ENCODE measurements at places on chromosomes 7 and 10.

DNA sequence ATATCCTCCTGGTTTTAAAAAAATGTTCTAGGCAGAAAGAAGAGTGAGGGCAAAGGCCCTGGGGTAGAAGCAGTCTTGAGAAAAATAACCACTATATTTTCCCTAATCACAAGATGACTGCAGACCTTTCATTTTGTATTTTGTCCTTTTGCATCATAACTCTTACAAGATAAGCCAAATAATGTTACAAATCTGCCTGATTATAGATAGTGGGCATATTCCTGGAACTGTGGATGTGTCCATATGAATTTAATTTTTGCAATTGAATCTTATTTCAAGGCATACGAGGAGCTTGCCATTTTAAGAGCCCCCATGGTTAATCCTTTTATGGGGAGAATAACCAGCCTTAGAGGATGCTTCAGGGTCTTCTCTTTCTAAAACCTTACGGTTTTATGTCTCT is 102.7 kb downstream of the ADRA2A start:
- DNase-seq = no peak

GRCh38 chr7:146004805-146005204 is 111.8 kb upstream of the CNTNAP2 start:
- DNase-seq = no peak

DNA sequence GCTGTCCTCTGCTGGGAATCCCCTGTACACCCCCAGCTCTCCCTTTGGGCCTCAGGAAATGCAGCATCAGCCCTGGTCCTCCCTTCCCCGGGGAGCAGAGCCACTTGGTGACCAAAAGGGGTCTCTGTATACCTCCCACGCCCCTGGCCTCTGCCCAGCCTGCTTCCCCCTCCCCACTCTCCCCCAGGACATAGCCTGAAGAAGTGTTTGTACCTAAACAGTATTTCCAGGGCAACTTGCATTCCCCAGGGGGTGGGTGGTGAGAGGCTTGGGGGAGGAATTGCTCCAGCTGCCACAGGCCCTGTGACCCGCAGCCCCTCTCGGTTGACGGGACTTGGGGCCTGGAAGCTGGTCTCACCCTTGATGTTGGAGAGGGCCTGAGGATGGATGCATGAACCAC is 39.3 kb downstream of the TMEM270 start:
- no peak for DNase-seq

GRCh38 chr7:95822717-95823116 is 50.4 kb downstream of the DYNC1I1 start:
- DNase-seq = no peak

DNA sequence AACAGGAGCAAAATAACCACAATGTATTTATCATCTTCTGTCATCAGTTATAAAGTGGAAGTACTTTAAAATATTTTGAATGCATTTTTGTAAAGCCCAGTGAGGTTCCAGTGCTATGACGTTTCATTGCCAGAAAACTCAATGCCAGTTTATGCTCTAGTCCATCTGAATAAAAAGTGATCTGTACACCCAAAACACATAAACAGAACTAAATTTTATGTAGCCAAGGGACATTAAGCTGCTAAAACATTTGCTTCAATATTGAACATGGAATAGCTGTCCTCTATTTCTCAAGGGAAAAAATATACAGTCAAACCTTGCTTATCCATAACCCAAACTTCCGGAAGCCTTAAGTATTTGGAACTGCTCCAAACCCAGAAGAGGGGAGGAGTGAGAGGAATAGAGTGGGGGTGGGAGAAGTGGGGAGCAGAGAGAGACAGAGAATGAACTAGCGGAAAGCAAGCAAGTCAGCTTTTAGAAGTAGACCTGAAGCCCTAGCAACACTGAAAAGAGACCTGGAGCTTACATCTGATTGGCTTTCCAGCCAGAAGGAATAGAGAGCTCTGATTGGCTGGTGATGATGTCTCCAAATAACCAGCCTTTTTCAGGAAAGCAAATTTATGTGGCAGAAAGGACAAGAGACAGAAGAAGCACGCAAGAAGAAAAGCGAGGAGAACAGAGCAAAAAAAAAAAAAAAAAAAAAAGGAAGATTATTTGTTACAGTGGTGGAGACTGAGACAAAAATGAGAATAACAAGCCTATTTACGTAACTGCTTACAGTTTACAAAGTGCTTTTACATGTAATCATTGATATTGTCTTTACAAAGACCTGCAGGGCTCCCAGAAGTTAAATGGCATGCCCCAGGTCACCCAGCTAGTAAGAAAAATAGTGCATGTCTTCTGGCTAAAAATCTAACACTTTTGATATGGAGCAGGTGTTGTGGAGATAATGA is 196.0 kb downstream of the RNLS start:
- no peak for DNase-seq

GRCh38 chr7:82175319-82175718 is 268.3 kb downstream of the CACNA2D1 start:
- DNase-seq = no peak

DNA sequence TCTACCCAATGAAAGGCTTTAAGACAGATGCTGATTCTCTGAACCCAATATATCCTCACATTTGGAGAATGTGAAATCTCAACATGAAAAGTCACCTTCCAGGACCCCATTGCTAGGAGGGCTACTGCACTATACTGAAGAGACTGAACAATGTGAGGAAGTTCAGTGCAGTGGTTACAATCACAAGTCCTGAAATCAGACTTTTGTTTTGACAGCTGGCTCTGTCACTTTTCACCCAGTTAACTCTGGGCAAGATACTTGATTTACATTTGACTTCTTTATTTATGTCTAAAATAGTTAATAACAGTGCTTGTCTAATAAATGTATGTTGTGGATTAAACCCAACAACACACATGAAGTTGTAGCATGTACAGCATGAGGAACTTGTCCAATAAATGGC is 14.8 kb upstream of the VWDE start:
- DNase-seq = no peak

DNA sequence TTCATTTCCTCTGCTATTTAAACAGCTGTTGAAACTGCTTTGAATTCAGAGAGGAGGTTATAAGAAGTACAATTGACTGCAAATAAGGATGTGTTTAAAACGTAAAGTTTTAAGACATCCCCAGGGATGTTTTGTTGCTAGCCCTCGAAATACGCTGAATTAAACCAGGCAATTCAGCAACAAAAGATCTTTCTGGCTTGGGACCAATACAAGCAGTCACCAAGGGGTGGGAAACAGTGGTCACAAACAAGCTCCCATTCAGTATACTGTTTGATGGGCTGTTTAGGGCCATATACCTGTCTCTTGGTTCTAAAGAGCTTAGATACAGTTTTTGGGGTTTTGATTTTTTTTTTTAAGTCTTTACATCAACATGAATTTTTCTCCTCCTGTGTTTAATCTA is 446.3 kb upstream of the POT1 start:
- DNase-seq = no peak

GRCh38 chr10:110009736-110010475 is 2.1 kb downstream of the ADD3 start:
- DNase-seq = no peak

DNA sequence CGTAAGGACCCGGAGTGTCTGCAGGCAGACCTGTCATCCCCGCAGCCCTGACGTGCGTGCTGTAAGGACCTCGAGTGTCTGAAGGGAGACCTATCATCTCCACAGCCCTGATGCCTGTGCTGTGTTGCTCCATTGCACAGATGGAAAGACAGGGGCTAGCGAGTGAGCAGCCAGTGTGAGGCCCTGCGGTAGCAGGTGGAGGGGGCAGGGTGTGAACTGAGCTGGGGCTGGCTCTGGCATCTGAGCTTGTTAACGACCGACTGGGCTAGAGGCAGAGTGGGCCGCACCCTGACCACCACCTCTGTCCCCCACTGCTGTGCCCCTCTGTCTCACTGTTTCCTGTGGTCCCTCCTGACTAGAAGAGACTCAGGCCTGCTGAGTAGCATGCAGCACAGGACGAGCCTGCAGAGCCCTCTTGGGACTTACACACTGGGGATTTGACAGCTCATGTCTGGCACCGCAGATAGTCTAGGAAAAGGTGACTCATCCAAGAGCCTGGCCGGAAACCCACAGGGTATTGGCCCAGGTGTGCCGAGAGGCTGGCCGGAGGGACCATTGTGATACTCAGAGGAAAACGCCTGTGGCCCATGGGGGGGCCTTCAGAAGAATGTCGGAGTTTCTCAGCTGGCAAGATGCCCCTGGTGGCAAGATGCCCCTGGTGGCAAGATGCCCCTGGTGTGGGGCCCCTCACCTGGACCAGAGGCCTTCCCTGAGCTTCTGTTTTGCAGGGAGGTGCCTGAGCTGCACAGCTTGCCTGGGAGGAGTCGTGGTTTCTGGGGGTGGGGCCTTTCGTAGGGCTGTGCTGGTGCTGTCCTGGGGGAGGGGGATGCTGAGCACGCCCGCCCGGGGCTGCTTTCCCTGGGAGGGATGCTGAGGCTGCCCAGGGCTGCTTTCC is 34.3 kb downstream of the INPP5A start:
- no peak for DNase-seq

DNA sequence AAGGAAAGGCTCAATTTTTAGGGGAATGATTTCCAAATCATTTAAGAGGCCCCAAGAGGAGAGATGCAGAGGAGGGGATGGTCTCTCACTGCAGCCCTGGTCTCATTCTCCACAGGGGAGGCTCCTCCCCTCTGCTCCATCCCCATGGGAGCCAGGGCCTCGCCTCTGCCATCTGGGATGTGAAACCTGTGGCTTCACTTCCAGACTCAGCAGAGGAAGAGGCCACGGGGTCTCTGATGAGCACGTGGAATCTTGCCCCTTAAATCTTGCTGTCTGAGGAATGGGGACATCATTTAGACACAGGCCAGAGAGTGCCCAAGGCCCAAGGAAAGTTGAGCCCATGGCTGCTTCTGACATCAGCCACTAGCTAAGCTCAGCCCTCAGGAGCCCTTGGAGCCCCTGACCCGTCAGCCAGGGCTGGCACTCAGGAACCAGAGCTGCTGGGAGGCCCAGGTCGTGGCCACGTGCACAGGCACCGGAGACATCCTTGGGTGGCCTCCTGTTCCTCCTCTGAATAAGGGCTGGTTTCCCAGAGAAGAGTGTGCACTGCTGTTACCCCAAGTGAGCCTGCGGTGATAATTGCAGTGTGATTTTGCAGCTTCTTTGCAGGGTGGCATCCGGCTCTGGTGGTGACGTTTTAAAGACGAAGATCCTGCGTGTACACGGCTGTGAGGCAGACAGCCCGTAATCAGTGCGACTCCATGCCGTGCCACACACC is 50.5 kb downstream of the VIPR2 start:
- DNase-seq = no peak

GRCh38 chr10:57165671-57166070 is 804.6 kb upstream of the ZWINT start:
- DNase-seq = no peak

DNA sequence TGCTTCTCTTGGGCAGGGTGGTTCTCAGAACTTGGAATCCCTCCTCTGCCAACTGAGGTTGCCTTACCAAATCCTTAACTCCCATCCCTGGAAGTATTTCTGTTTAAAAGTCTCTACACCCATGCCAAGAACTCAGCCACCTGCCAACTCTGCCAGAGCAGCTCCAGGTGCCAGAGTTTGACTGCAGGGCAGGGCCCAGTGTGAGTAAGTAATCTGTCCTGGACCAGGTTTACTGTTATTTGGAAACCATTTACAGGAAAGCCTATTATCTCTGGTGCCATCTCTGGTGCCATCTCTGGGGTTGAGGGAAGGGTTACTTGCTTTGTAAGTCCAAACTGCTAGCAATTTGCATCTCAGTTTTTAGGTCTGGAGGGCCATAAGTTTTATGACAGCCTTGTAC is 2.5 kb downstream of the TSPAN15 start:
- no peak for DNase-seq

DNA sequence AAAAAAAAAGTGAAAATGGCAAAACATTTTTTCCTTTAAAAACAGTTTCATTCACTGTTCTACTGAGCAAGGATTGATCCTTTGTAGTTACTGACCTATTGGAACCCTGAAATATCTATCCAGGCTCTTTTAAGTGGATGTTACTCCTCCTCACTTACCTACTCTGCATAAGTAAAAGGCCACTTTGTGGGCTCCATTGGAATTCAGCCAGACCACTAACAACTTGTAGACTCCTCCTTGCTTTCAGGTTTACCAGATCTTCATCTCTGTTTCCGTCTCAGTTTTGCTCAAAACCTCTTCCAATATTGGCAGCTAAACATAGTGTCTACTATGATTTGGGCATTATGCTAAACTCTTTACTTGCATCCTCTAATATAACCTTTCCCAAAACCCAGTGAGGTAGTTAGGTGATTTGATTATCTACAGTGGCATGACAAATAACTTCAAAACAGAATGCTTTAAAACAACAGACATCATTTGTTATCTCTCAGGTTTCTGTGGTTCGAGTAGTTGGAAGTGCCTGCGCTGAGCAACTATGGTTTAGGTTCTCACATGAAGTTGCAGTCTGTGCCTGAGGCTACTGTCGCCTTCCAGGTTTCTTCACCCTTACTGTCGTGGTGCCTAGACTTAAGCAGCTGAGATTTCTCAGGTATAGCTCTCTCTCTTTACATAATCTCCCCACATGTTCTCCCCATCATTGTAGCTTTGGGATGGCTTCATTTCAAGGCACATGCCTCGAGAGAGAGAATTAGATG is 698.2 kb downstream of the REEP3 start:
- no peak for DNase-seq

- DNase-seq = no peak
These were observed 86.5 kb upstream of the PFKP start for GRCh38 chr10:2980791-2981360.

DNA sequence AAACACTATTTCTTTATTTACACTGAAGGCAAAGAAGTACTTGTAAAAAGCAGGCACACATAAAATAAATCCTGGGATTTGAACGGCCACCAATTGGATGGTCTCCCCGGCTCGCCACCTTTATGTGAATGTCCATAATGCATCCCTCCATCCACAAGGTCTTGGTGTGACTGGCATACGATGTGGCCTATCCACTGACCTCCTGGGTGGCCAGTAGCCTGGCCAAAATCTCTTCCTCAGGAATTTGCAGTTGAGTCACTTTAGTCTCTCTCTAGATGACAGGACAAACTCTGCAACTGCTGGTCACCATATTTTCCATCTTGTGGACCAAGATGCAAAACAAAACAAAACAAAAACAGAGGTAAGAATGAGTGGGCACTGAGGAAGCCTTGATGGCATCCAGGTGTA is 39.1 kb downstream of the CDK1 start:
- no peak for DNase-seq

GRCh38 chr10:123027861-123028260 is 19.1 kb downstream of the ACADSB start:
- DNase-seq = no peak

DNA sequence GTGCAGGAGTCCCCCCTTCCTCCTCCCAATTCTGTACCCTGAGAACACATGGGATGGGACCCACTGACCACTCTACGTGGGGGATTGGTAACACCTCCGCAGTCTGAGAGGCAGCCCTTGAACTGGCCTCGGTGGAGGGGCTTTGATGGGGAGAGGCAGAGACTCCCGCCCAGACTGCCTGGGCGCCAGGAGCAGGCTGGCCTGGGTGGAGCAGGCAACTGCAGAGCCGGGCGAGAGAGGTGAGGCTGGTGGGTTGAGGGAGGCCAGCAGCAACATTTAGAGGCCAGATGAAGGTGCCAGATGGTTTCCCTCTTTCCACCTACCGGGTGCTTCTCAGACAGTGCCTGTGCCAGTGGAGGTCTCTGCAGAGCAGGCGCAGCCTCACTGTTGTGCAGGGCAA is 30.7 kb upstream of the ZNF467 start:
- no peak for DNase-seq
